ENCODE measurements at places on chromosomes 3 and 15. TPM values are rescaled to one million over a fixed set of nuclear protein-coding genes. Genes with fewer than 3 reads are reported as not detected.

CNTN4 gene
- total RNA-seq: not detected

CLDN1 gene
- 0.70 TPM for total RNA-seq

RASGRF1 gene
- total RNA-seq: 0.12 TPM

CADM2 gene
- total RNA-seq: not detected

TRPC1 gene
- 7.2 TPM for total RNA-seq

AADAC gene
- 11.8 TPM for total RNA-seq

SCN11A gene
- 0.12 TPM for total RNA-seq

PLSCR5 gene
- not detected for total RNA-seq

GP9 gene
- not detected for total RNA-seq

SLC22A14 gene
- total RNA-seq: not detected

GHSR gene
- total RNA-seq: not detected

HIGD2B gene
- total RNA-seq: not detected

KNL1 gene
- total RNA-seq: 1.5 TPM
